Immature natural killer cell (primary cell): ENCODE measurements at places on chromosomes 12 and 14.

DNA sequence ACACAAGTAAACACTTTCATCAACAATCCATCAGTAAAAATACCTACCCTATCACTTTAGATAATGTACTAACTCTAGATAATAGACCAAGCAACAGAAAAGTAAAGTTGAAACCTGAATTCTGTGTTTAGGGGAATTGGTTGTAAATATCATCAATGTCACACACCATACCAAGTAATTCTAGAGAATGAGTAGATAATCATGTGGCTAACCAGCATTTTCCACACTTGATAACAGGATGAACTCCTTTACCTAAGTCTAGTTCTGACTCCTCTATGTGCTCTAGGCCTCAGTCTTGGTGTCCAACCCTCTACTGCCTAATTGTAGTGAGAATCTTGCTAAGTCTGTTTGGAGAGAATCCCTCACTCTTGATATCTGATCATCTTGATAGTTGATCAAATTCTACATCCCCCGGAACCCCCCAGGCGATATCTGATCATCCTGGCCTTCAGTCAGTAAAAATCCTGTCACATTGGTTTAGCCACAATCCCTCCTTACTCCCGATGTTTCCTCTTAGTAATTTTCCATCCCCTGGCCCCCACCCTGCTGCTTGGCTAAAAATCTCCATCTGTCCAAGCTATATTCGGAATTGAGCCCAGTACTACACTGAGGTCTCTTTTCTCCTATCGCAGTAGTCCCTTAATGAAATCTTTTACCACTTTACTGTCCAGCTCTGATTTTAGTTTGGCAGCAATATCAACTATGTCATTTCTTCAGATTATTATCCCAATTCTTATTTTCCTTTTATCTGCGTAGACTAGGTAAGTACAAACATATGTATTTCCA lies 3.4 kb upstream of the SLCO1A2 start:
- no peak for DNase-seq

- DNase-seq, result no peak
Observed at GRCh38 chr14:65594882-65595237, 182.3 kb downstream of the FUT8 start.

DNA sequence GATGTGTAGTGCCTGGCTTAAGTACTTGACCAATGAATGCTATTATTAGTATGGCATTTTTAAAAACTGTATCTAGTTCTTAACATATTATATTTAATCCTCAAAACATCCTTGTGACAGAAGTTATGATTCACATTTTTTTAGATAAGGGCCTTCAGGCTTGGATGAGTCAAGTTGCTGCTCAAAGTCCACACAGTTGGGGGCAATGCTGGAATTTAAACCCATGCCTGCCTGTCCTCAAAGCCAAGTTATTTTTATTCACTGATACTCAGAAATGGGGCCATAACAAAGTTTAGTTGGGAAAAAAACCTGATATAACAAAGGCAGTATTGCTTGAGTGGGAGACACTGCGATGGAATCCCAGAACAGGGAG lies 50.6 kb downstream of the RFX4 start:
- no peak for DNase-seq

DNA sequence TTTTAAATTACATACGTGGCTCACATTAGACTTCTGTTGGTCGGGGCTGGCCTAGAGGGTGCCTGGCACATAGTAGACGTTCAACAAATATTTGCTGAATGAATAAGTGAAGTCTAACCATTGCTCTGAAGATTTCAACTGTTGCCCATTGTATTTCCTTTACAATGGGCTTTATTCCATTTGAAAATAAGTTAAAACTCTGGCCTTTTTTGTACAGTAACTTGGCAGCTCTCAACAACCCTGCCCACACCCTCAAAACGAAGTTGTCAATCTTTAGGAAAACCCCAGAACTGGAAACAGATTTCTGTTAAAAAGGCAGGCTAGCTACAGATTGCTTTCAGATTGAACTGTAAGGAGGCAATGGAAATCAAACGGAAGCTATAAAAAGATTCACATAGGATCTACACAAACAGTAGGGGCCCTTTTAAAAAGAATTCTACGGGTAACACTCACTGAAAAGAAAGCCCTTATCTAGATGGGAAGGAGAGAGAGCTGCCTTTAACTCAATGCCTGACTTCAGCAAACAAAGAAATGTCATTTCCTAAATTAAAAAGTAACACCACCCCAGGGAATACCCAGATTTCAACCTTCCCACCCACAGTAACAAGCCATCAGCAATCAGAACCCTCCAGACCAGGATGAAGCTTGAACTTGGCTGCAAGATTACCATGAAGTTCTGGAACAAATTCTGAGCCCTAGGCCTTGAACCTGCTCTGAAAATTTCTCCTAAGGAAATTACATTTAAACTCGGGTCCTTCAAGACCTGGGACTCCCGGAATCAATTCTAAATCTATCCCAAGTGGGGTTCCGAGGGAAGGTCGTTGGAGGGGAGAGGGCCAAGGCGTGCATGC lies 1.4 kb downstream of the WSB2 start:
- peak; percentile 9 for DNase-seq

- no peak for DNase-seq
Observed at GRCh38 chr12:110622582-110622981, 8.7 kb downstream of the TCTN1 start.

DNA sequence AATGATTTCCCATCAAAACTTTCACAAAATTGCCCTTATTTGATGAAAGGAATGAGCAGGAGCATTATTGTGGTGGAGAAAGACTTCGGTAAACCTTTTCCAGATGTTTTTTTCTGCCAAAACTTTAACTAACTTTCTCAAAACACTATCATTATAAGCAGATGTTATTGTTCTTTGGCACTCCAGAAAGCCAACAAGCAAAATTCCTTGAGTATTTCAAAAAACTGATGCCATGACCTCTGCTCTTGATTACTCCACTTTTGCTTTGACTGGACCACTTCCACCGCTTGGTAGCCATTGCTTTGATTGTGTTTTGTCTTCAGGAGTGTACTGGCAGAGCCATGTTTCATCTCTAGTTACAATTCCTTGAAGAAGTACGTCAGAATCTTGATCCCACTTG lies 29.7 kb upstream of the RAB21 start:
- no peak for DNase-seq

DNA sequence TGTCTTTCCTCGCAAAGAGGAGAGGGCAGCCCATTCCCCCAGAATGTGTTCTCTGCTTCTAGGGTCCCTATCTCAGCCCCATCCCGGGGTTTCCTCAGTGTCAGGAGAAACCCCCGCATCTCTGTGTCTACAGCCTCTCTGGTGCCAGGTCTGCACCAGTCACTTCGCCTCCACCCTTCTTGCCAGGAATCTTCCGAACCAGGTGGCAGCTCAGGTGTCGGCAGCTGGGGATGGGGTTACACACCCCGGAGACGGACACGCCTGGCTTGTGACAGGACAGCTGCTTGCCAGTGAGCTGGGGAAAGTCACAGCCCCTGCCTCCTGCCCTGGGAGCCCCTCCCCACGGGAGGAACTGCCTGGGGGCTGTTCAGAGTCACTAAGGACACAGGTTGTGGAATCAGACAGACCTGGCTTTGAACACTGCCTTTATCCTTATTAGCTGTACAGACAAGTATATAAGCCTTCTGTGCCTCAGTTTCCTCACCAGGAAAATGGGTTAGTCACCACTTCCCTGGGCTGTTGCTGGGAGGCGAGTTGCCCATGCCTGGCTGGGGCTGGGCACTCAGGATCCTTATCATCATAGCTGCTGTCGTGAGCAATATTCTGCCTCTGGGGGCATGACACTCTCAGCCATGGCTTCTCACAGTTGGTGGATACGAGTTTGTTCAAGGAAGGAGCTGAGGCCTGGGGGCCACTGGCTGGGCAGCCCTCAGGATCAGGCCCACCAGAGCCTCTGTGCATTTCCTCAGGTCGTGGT lies 10.8 kb downstream of the HIP1R start:
- no peak for DNase-seq

DNA sequence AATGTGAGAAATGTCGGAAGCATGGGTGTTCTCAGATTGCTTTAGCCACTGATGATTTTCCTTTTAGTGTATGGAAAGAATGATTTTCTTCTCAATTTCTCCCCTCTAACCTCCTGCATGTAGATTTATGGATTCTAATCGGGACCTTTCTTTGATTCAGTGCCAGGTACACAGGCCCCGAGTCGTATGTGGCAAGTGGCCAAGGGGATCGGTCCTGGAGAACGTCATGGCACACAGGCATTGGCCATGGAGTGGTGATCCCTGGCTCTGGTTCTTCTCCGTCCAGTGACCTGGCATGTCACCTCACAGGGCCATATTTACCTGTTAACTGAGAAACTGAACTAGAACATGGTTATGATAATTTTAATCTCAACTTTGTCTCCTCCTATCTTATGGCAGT lies 58.1 kb downstream of the ETV6 start:
- no peak for DNase-seq

GRCh38 chr14:101538878-101539277 lies 22.4 kb upstream of the DIO3 start:
- no peak for DNase-seq

GRCh38 chr14:52185178-52185577 lies 82.3 kb upstream of the PTGDR start:
- DNase-seq, result no peak

- no peak for DNase-seq
Observed at GRCh38 chr12:60819794-60820193, 1224.0 kb downstream of the SLC16A7 start.

DNA sequence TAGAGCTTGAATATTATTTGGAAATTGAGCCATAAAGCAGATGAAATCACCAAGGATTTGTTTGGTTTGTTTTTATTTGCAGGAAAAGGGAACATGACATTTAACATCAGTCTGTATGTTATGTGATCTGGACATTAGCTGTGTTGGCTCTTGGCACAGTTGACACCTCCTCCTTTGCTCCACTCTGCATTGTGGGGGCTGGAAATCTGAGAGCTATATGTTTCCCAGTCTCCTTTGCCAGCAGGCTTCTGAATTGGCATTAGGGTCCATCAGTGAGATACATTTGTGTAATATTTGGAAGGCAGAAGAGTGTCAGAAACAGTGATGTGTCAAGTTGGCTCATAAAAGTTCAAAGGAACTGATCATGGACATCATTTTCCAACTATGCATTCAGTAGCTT lies 322.1 kb upstream of the ATP2B1 start:
- DNase-seq, result no peak

GRCh38 chr14:96184737-96185136 lies 19.9 kb upstream of the BDKRB2 start:
- no peak for DNase-seq

- no peak for DNase-seq
Observed at GRCh38 chr12:60872219-60872618, 1276.4 kb downstream of the SLC16A7 start.

DNA sequence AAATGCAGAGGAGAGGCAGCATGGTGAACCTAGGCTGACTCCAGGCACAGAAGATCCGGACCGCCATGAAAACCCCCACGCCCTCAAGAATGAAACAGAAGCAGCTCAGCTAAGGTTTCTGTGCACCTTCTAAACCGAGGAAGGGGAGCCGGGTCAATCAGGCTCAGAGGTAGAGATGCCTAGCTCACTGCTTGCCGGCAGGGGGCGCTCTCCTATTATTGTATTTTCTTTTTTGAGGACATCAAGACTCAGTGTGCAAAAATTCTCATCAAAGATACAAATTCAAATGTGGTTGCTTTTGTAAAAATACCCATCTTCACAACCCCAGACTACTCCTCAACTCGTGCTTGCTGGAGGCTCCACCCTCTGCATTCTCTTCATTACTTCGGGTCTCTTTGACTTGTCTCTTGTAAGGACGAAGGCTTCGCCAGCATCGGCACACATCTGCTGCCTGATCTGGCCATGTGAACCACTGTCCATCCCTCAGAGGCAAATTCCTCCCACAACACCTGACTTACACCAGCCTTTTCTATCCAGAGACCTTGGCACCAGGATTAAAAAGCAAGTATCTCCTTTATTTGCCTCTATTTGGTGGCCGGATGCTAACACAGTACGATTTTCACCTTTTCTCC lies 33.4 kb upstream of the RNASE3 start:
- DNase-seq, result peak; percentile 56

DNA sequence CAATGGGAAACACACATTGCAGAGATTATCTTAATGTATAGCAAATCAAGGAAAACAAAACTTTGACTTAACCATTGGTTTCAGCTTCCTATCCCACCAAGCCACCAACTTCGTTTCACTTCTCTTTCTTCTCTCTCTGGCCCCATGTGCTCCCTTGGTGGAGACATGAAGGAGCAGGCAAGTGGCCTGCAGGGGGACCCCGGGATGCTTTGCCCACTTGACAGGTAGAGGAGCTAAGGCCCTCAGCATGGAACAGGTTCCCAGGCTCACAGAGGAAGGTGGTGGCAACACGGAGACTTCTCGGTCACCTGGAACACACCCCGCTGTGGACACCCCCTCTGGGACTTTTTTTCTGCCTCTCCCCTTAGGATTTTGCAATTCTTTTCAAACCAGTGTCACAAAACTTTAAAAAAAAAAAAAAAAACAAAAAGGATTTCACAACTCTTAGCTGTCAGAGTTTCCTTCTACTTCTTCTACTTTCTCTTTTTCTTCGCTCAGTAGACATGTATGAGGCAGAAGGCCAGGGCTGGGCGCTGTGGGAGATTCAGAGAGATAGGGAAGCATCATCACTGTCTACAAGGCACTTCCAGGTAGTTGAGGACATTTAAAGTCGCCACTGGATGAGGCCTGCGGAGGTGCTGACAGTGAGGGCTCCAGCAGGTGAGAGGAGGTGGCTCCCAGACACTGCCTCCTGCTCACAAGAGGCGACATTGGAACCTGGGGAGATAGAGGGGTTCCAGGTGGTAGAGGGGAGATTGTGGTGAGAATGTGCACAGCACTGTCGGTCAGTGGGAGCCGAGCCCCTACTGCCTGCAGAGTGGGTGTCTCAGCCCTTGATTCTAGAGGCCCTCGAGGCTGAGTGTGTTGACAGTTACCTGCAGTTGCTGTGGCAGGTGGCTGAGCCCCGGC lies 119.6 kb downstream of the GCH1 start:
- no peak for DNase-seq

DNA sequence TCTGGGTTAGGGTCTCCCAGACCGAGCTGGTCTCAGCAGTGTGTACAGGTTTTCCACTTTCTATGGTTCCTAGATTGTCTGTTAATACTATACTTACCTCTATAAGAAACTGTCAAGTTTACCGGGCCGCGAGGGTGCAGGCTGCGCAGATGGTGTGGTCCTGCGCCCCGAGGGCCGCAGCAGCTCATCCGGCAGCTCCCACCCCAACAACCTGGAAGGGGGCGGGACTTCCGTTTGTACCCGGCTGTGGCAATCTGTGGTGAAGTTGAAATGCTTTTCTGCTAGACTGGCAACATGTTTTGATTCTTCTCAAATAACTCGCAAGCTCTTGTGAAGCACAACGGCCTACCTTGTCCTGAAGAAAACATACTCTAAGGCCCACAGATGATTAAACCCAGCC lies at the start of gene CLEC9A:
Gene CLEC9A, plus strand, starts transcription at position 237 of the 400 bp plus-strand sequence. CDS start 22,006 bp downstream, outside the sequence.
- DNase-seq, result no peak

DNA sequence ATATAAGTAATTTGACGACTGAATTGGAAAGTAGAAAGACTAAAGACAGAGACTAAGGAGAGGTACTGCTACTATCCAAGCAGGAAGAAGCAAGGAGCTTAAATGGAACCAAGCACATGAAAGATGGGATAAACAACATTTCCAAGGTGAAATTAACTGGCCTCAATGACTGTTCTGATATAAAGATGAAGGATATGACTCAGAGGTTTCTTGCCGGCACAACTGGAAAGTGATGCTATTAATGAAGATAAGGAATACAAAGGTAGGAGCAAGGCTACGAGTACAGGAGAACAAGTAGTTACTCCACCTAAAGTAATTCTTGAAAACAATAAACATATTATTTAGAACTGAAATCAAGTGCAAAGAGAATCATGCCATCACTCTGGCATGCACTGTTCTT lies 6.4 kb downstream of the SNX6 start:
- no peak for DNase-seq

- no peak for DNase-seq
Observed at GRCh38 chr14:94761348-94761996, 8.4 kb downstream of the GSC start.
